ENCODE measurements at places on chromosomes 3 and 15.
A peak's percentile ranks its signal among the peaks of the same experiment; 100 is the strongest.

DNA sequence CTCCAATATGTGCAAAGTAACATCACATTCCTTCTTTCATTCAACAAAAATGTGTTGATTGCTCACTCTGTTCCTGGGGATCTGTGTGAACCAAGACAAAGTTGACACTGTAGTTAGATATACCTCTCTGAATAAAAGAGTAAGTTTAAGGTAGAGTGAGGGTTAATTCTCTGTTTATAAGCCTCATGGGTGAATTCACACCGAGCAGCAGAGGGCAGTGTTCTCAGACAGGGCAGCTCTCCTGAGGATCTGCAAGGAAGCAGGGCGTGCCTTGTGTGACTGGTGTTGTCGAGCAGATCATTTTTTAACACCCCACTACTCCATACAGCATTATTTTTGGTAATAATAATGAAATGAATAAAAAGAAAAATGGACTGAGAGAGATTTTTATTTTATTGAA lies 34.4 kb downstream of the PAQR9 start:
- peak; percentile 59 for DNase-seq

DNA sequence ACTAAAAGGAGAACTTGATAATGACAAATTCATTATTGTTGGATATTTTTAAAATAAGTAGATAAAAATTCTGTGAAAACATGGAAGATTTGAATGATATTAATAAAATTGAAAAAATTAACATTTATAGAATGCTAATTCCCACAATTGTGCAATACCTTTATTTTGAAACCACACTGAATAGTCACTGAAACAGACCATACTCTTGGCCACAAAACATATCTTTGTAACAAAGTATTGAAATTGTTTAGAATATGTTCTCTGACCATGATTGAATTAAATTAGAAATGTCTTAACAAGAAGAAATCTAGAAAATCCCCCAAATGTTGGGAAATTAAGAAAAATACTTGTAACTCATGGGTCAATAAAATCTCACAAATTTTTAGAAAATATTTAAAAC lies 49.2 kb downstream of the ARHGAP11B start:
- peak; percentile 14 for DNase-seq

DNA sequence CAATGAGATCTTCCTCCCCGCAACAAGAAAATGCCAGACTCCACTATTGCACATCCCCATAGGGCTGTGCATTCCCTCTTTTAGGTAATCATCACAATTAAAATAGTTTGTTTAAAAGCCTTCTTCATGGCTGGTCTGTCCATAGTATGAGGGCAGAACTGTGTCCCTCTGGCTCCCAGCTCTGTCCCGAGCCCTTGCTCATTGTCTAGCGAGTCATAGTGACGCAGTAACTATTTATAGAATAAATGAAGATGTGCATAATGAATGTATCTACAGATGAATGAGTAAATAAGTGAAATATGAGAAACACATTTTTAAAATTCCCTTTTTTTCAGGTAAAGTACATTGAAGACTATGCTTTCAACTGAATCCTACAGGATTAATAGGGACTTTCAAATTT lies 128.4 kb upstream of the TMC3 start:
- no peak for DNase-seq

- DNase-seq = peak; percentile 1
These were observed 168.1 kb upstream of the LRRN1 start for GRCh38 chr3:3631114-3631513.

DNA sequence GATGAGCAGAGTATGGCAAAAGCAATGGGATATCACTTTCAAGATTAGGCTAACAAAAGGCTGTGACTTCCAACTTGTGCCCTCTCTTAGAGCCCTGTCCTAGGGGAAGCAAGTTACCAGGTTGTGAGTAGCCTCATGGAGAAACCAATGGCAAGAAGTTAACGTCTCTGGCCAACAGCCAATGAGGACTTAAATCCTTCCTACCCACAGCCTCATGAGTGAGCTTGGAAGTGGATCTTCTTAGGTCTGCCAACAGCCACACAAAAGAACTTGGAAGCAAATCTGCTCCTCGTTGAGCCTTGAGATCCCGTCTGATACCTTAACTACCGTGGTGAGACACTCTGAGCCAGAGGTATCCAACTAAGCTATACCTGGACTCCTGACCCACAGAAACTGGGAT lies 5.7 kb downstream of the NME9 start:
- no peak for DNase-seq

- no peak for DNase-seq
These were observed 303.2 kb upstream of the TLE3 start for GRCh38 chr15:70400766-70401541.

GRCh38 chr15:89150287-89150686 lies 62.0 kb downstream of the ABHD2 start:
- no peak for DNase-seq

GRCh38 chr3:185880600-185880999 lies 55.8 kb upstream of the IGF2BP2 start:
- no peak for DNase-seq

- DNase-seq = peak; percentile 57
These were observed 30.7 kb downstream of the LRTM1 start for GRCh38 chr3:54897028-54897711.

- DNase-seq = peak; percentile 69
These were observed 342.2 kb downstream of the PDCD6IP start for GRCh38 chr3:34140616-34141015.

GRCh38 chr3:113496924-113497323 lies 18.0 kb downstream of the SPICE1 start:
- peak; percentile 68 for DNase-seq

DNA sequence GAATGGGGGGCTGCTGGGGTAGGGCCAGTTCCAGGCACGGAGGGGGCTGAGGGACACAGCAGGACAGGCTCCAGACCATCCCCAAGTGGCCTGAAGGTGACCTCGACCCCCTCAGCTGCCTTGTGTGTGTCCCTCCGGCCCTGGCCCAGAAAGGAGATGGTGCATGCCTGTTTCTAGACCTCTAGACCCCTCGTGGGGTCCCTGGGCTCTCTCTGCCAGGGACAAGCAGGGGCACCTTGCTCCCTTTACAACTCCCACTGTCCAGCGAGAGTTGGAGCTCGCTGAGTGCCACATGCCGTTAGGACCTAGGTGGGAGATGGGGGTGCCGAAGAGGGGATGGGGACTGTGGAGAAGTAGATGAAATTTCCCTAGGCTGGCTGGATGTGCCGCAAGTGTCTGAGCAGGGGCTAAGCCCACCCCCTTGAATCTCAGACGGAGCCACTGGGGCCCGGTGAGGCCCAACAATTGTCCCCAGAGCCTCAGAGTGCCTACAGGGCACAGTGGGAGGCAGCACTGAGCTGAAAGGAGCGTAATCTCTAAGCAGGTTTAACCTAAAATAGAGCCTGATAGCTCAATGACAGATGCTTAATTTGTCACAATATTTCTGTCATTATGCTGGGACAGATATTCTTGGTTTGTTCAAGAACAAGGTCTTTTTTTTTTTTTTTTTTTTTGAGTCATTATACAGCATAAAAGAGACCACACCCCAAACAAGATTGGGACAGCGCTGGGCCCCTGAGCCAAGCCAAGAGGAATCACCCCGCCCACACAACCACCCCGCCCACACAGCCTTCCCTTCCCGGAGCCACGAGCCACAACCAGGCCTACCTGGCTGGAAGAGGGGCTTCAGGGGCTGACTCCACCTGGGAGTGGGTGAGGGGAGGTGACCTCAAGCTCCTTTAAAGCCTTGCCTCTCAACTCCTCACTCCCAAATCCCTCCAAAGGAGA lies 23.6 kb upstream of the KLF13 start:
- DNase-seq = no peak

GRCh38 chr3:29363110-29363509 lies 82.2 kb downstream of the RBMS3 start:
- no peak for DNase-seq

- DNase-seq = peak; percentile 29
These were observed 55.2 kb downstream of the TMOD3 start for GRCh38 chr15:51884517-51885236.

DNA sequence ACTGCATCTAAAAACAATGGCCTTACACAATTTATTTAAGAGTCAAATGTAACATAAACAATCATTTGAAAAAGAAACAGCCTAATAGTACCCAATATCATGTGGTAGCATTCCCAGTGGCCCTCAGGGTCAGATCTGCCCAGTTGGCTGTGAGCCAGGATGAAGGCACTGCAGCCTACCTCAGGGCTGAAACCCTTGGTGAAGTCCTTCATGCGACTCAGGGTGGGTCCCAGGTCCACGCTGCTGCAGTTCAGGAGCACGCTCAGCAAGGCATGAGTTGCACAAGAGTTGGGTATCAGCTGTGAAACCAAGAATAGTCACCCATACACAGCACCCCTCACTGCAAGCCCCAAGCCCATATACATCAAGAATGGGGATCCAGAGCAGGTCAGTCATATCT lies 37.1 kb downstream of the SEMA3G start:
- DNase-seq = no peak

- DNase-seq = no peak
These were observed 10.1 kb upstream of the GPR171 start for GRCh38 chr3:151213151-151213550.

- DNase-seq = no peak
These were observed 34.3 kb downstream of the IL20RB start for GRCh38 chr3:136992115-136992514.

DNA sequence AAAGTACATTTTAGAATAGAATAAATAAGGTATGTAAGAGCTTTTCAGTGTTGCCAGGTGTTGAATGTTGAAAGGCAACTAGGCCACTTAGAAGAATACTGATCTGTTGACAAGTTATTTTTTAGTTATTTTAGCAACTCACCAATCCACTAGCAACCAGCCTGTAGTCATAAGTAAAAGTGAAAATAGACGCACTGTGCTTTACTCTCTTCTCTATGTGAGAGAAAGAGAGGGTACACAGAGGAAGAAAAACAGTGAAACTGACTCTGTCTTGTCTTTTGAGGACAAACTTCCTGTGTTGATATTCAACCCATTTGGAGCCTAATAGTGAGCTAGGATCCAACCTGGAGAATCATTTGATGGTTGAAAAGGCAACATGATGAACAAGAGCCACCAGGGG lies 327.1 kb upstream of the GOLIM4 start:
- no peak for DNase-seq

DNA sequence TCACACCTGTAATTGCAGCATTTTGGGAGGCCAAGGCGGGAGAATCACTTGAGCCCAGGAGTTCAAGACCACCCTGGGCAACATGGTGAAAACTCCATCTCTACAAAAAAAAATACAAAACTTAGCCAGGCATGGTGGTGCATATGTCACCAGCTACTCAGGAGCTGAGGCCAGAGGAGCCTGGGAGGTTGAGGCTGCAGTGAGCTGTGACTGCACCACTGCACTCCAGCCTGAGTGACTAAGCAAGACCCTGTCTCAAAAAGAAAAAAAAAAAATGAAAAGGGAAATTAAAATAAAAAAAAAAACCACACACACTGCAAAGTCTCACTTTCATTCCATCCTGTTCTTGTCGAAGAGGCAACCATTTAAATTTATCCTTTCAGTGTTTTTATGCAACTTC lies 100.8 kb upstream of the PIAS1 start:
- no peak for DNase-seq

DNA sequence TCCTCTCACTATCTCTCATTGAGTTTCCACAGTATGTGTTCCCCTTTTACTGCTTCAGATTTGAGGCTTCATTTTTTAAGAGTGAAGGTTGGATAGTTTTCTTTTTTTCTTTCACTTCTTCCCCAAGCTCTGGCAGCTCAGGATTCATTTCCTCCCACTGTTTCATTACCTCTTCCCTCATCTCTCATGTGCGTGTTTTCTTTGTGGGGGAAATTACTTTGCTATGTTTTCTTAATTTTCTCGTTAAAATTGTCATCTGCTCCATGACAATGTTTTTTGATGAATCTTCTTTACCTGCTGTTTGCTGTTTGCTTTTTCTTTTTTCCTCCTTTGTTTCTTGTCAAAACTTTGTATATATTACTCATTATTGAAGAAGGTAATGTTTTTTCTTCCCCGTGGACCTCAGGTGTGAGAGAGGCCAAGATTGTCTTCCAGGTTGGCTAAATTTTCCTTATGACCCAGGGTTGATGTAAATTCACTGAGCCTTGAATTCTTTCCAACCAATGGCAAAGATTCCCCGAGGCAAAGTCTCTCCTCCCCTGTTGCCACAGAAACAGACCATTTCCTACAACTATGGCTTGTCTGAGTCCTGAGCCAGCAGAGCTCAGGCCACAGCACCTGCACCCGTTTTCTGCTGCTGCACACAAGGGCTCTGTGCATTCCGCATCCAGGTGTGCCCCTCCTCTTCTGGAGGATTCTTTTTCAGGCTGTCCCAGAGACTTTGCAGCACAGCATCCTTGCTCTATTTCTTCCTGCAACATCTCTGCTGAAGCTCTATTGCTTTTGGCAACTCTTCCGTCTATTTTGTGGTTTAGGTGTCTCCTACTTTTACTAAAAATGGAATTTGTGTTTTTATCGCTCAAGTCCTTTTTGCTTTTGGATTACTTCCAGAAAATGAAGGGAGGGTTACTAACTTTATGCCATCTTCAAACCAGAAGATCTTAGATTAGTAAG lies 66.1 kb downstream of the NOX5 start:
- peak; percentile 60 for DNase-seq

DNA sequence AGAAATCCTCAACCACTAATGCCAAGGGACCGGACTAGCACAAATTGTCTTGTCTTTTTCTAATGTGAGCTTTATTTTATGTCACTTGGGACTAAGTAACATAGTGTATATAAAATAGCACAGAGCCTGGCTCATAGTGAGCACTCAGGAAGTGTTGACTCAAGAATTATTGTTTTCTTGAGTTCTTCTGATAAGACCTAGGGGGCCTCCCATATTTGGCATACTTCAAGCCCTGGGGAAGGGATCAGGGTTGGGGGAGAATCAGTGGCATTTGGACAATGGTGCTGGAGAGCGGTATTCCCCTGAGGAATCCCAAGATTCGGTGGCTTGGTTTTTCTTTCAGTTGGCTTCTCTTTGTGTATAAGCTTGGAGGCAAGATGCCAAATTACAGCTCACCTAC lies 19.4 kb downstream of the ZNF80 start:
- peak; percentile 80 for DNase-seq

- DNase-seq = no peak
These were observed 102.9 kb upstream of the BFSP2 start for GRCh38 chr3:133296981-133297380.

DNA sequence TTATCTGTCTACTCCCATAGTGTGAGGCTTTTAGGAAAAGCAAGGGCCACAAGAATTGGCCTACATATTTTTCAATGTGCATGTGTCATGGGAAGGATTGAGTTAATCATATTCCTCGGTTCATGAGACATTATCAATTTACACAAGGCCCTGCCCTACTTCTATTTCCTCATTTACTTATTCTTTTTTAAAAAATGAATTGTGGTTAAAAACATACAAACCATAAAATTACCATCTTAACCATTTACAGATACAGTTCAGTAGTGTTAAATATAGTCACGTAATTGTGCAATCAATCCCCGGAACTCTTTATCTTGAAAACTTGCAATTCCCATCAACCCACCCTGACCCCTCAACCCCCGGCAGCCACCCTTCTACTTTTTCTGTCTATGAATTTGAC lies 284.0 kb upstream of the GADL1 start:
- no peak for DNase-seq

- DNase-seq = no peak
These were observed 412.3 kb downstream of the OXSM start for GRCh38 chr3:26202169-26202568.

DNA sequence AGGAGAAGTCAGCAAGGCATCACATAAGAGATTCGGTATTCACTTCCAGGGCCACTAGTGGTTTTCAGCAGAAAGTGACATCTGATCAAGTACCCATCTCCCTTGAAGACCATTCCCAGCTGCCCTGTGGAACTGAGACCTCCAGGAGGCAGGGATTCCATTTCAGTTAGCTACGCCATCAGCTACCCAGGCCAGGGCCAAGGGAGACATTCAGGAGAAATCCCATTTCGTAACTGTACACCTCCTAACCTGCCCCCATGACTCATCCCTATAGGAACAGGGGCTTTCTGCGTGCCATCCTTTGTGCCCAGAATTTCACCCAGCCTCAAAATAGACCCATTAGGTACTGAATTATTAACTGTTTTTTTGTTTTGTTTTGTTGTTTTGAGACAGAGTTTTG lies 24.7 kb downstream of the SPATA12 start:
- no peak for DNase-seq
